ENCODE measurements at places on chromosomes 7 and 10.

- DNase-seq, result no peak
Observed at GRCh38 chr7:6528401-6529130, 22.7 kb downstream of the GRID2IP start.

GRCh38 chr10:121078036-121078435 lies 226.9 kb downstream of the WDR11 start:
- DNase-seq, result no peak

DNA sequence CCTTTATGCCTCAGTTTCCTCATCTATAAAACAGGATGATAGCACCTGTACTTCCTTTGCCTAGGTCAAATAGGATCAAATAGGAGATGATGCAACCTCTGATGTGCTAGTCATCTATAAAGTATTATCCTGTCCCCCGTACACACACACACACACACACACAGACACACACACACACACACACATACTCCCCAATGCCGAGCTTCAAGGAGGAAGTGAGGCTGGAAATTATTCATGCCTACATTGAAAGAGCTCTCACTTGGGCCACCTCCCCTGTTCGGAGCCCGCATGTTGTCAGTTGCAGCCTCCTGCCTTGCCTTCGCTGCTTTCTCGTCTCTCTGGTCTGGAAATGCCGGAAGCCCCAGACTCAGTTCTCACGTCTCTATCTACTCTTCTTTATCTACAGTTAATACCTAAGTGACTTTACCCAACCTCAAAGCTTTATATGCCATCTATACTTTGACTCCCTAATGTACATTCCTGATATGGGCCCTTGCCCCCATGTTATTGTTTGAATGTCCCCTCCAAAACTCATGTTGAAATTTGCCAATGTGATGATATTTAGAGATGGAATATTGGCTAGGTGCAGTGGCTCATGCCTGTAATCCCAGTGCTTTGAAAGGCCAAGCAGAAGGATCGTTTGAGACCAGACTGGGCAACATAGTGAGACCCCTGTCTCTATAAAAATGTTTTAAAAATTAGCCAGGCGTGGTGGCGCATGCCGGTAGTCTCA lies 6.9 kb upstream of the UBE2H start:
- DNase-seq, result no peak

DNA sequence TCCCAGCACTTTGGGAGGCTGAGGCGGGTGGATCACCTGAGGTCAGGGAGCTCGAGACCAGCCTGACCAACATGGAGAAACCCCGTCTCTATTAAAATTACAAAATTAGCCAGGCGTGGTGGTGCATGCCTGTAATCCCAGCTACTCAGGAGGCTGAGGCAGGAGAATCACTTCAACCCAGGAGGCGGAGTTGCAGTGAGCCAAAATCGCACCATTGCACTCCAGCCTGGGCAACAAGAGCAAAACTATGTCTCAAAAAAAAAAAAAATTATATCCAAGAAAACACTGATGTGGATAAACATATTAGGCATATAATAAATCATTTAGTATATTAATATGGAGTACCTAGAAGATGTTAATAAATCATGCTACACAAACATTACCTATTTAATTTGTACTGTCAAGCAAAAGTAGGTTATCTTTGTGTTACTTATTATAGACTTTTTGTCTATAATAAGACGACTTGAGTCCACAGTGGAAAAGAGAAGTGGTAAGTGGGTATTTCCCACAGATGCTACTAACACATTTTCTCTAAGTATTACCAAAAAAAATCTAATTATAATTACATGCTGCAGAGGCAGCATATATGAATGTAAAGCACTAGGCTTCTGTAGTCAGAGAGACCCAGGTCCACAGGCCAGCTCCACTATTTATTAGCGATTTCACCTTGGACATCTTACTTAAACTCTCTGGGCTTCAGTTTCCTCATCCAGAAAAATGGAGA lies 34.5 kb downstream of the DNMBP start:
- DNase-seq, result no peak

GRCh38 chr10:14971867-14972448 lies 12.8 kb downstream of the MEIG1 start:
- no peak for DNase-seq

DNA sequence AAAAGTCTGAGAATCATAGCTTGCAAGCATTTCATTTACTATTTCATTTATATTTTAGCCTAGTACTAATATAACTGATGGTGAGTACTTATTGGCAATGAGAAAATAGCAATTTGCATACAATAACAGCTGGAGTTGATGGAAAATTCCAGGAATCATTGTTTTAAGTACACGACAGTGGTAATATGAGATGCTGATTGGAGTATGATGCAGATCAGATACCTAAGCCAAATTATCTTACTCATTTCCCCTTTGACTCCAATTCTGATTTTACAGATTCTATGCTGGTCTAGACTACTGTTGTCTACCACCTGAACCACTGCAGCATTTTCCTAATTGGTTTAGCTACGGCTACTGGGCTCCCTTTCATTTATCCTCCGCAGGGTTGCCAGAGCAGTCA lies 36.7 kb downstream of the GNG11 start:
- no peak for DNase-seq

GRCh38 chr7:12756821-12757220 lies 69.4 kb downstream of the ARL4A start:
- DNase-seq, result no peak

DNA sequence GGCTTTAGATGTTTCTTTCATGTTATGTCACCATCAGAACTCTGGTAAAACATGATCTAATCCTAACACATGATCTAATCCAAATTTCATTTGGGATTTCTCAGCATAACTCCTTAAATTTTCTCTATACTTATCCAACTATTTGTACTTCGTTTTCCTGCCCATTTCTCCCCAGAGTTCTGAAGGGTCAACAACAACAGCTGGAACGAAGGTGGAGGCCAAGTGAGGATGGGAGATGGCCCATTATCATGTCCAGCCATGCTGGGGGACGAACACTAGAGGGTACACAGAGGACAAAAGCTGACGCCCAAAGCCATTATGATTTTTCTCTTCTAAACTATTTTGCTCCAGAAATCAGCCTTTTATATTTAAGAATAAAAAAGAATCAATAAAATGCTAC lies 185.4 kb downstream of the DOCK4 start:
- no peak for DNase-seq

GRCh38 chr10:43202224-43202656 lies 64.0 kb downstream of the CSGALNACT2 start:
- no peak for DNase-seq

- DNase-seq, result no peak
Observed at GRCh38 chr7:1226186-1226901, 6.3 kb upstream of the UNCX start.

GRCh38 chr10:118912961-118913600 lies 116.4 kb upstream of the NANOS1 start:
- no peak for DNase-seq

- DNase-seq, result no peak
Observed at GRCh38 chr7:106447318-106447847, 162.6 kb upstream of the NAMPT start.

GRCh38 chr7:46633630-46634240 lies 712.7 kb upstream of the IGFBP3 start:
- DNase-seq, result no peak

DNA sequence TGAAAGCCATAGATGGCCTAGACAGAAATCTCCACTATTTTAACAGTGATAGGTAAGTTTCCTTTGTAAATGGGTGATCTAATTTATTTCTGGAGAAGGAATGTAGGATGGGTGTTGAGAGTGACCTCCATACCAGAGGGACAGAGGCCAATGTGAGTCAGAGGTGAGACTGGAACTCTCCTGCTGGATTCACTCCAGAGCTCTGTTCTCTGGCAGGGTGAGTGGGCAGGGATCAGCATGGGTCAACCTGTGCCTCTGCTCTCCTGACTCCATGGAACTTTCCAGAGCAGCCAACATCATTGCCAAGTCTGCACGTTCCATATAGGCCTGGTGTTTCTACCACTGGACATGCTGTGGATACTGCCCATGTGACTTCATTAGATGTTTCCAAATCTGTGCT lies 11.4 kb downstream of the AKR1C3 start:
- DNase-seq, result no peak

GRCh38 chr10:107739951-107740350 lies 575.4 kb upstream of the SORCS1 start:
- no peak for DNase-seq

- no peak for DNase-seq
Observed at GRCh38 chr10:14225379-14225778, 105.3 kb downstream of the FRMD4A start.

DNA sequence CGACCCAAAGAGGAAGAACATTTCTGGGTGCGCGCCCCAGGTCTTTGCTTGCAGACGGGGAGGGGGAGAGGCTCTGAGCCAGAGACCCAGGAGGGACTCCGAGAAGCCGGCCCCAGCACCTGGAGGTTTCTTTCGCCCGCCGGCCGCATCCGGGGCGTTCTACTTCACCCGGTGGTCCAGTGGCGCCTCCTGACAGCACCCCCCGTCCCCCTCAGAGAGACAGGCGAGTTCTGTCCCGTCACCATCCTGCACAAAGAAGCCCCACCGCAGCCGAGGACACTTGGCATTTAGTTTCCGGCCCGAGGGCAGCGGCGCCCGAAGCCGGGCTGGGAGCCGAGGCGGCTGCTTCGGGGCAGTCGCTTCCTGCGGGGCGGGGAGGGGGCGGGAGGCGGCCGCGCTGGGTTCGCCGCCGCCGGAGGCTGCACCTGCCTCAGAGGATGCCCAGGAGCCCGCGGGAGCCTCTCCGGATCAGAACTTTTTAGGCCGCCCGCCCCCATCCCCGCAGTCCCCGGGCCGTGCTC lies at the start of gene TMEM178B:
TSS of gene TMEM178B (plus strand) at position 424 of the 521 bp plus-strand sequence.
- DNase-seq, result no peak

DNA sequence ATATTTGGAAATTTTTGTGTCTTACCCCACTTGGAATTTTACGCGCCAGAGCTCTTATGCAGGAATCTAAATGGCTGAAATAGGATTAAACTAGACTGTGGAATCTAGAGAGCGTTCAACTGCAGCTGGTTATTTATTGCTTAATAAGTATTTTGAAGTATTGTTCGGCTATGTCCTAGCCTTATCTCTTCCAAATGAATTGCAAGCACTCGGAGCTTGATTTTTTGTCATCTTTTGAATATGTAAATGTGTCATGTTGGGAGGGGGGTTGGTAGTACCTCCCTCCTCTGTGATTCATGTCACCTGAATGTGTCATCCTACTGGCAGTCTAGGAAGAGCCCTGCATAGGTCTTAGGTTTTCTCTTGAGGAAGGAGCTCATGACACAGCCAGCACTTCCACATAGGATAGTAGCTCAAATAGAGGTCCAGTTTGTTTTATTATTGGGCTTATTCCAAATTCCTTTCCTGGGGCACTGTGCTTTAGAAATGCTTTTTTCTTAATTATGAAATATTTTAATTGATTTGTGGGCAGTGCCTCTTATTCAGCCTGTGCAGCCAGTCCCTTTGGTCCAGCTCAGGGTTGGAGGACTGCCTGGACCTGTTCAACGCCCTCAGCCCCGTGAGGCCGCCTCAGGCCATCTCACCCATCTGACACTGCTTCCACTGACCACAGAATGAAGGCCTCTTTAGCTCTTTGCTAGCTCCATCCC lies 22.5 kb upstream of the TRIL start:
- no peak for DNase-seq

GRCh38 chr7:132572526-132572925 lies 3.7 kb downstream of the PLXNA4 start:
- DNase-seq, result no peak

DNA sequence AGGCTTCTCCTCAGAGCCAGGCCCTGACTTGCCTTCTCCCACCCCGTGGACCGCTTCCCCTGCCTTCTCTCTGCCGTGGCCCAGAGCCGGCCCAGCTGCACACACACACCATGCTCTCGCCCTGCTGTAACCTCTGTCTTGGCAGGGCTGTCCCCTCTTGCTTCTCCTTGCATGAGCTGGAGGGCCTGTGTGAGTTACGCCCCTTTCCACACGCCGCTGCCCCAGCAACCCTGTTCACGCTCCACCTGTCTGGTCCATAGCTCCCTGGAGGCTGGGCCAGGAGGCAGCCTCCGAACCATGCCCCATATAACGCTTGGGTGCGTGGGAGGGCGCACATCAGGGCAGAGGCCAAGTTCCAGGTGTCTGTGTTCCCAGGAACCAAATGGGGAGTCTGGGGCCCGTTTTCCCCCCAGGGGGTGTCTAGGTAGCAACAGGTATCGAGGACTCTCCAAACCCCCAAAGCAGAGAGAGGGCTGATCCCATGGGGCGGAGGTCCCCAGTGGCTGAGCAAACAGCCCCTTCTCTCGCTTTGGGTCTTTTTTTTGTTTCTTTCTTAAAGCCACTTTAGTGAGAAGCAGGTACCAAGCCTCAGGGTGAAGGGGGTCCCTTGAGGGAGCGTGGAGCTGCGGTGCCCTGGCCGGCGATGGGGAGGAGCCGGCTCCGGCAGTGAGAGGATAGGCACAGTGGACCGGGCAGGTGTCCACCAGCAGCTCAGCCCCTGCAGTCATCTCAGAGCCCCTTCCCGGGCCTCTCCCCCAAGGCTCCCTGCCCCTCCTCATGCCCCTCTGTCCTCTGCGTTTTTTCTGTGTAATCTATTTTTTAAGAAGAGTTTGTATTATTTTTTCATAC lies 38.0 kb downstream of the LIMK1 start:
- DNase-seq, result no peak

DNA sequence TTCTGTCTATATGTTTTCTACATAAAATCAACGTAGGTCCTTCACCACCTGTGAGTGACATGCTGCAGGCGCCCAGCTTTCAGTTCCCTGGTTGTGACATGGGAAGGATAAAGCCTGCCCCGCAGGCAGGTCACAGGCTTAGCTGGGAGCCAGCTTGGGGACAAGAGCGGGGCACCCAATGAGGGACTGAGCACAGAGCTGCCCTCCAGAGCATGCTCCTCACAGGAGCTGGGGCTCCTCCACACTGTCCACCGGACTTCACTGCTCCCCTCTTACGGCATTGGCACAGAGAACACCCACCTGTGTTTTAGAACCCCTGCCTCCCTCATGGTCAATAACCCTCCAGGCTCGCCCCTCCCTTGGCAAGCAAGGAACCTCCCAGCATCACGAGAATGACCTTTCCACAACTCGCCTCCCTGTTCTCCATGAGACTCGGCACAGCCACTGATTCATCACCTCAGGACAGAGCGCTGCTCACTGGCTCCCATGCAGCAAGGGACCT lies 187.1 kb downstream of the TNS3 start:
- no peak for DNase-seq

GRCh38 chr10:54905578-54906192 lies 104.7 kb upstream of the PCDH15 start:
- no peak for DNase-seq

GRCh38 chr10:116627386-116627933 lies 6.7 kb downstream of the PNLIPRP2 start:
- no peak for DNase-seq

DNA sequence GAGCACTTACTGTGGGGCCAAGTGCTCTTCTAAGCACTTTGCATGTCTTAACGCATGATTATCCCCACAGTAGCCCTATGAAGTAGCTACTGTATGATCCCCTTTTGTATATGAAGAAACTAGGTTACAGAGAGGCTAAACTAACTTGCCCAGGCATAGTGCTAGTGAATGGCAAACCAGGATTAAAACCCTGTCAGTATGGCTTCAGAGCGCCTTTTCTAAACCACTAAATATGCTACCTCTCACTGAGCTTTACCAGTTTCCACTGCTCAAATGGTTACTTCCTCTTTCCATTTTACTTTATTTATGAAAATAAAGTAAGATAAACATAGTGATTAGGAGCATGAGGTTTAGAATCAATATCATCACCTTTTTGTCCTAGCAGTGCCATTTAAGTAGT lies 73.6 kb downstream of the PODXL start:
- no peak for DNase-seq

Measured in NCI-H1436 treated with DMSO at 0.1 percent for 48 hours (cell line).